Stimulated activated CD8-positive, alpha-beta memory T cell treated with anti-CD3 and anti-CD28 coated beads, Interleukin-7, amount 100 ng/mL, for 1 hour (primary cell): ENCODE measurements at places on chromosomes 5 and 9.

GRCh38 chr5:156414391-156414790 is 87.4 kb downstream of the SGCD start:
- DNase-seq = no peak

- DNase-seq = no peak
These were observed 12.9 kb downstream of the ZNF618 start for GRCh38 chr9:113888976-113889375.

DNA sequence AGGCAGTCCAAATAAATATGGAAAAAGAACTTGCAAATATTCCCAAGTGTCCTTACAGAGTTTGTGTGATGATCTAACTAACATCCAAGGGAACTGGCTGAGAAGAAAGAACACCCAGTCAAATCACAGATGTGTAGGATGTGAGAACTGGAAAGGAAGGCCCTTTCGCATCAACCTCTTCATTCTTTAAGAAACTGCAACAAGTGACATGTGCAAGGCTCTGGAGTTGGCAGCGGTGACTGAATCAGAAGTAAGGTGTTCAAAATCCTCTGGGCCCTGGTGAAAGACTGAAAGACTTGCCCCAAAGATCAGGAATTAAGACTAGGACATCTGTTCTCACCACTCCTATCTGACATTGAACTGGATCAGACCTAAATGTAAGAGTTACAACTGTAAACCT is 88.7 kb downstream of the RAPGEF1 start:
- no peak for DNase-seq

- DNase-seq = no peak
These were observed 198.8 kb downstream of the FRMD3 start for GRCh38 chr9:83339435-83339834.

- no peak for DNase-seq
These were observed 5.3 kb upstream of the DDX4 start for GRCh38 chr5:55732585-55732984.

DNA sequence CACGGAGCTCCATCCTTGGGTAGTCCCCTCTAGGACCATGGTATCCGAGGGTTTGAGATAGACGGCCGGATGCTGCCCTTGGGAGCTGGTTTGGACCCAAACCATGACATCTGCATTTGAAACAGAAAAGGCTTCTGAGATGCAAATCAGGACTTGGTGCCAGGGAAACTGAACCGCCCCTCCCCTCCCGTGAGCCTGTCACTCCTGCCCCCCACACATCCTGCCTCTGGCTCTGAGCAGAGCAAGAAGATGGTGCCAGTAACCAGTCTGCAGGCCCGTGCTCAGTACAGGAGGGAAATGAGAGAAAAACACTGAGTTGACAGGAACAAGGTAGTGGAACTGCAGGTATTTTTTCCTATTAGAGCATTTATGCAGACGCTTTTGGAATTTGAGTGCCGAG is 18.6 kb downstream of the ARPC5L start:
- no peak for DNase-seq

DNA sequence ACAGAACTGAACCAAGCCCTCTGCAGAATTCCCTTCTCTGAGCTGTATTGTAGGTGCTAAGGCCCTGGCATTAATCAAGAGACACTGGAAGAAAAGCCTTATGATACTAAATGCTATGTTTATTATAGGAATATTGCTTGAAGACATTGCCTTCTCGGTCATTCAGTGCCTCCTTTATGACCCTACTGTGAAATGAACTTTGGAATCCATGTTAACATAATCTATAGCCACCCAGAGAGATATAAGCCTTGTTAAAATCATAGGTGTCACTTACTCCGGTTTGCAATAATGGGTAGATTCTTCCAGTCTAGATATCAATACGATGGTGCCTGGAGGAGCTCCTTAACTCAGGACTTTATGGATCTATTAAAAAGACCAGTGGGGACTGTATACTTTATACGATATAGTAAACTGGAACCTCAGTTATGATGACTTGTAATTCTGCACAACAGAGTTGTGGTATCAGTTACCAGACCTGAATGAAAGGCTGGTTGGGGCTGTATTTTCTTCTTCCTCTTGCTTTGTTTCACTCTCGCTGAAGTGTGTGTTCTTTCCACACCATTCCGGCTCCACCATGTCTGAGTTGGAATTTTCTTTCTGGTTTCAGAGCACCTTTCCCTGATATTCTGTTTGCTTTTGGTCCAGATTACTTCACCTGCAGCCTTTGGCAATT is 154.5 kb downstream of the DROSHA start:
- no peak for DNase-seq

DNA sequence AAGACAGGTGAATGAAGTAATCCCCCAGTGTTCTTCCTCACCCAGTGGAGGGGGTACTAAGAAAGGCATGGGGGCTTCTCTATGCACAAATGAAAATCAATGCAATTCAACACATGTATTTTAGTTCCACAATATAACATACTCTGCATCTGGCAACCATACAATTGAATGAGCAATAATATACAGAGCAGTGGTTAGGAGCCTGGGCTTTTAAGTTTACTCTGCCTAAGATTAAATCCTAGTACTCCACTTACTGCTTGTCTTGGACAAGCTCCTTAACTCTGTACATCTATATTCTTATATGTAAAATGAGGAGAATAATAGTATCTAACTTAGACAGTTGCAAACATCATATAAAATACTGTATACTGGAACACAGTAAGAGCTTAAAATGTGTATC is 195.4 kb upstream of the TRIM32 start:
- no peak for DNase-seq

DNA sequence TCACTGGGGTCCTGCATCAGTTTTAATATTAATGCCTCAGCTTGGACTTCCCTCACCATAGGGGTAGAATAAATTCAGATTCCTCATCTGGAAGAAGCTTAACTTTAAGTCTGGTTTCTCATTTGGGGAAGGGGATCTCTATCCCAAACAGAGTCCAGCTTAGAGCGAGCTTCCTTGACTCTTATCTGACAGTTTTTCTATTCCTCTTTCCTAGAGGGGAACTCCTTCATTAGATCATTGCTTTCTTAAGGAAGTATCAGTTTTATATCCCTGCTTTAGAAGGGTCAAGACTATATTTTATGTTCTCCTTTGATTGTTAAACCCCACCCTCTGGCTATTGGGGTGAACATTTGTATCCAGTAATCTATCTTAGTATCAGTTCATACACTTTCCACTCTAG is 24.2 kb upstream of the CDC42SE2 start:
- no peak for DNase-seq

DNA sequence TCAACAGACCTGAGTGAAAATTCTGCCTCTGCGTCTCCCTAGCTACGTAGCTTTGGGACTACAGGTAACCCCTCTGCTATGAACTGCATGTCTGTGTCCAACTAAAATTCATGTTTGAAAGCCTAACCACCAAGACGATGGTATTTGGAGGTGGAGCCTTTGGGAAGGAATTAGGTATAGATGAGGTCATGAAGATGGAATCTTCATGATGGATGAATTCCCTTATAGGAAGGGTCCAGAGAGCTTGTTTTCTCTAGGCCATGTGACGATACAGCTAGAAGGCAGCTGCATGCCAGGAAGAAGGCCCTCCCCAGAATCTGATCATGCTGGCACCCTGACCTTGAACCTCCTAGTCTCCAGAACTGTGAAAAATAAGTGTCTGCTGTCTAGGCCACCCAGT is 296.4 kb downstream of the SLIT3 start:
- DNase-seq = no peak

DNA sequence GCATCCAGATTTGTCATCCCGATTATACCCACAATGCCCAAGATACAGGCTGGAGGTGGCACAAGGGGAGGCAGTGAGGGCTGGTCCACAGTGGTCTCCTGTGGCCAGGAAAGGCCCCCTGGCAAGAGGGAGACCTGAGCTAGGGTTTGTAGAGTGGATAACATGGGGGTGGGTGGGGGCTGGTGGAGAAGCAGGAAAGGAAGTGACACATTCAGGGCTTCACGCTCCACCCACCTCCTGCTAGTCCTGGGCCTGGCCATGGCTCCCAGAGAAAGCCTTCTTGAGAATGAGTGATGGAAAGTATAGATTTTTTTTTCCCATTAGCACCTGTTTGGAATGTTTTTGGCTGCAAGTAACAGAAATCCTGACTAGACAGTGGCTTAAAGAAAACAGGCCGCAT is 81.3 kb downstream of the ANKRD33B start:
- DNase-seq = no peak

- DNase-seq = no peak
These were observed 360.0 kb downstream of the BRINP1 start for GRCh38 chr9:119009249-119009648.

DNA sequence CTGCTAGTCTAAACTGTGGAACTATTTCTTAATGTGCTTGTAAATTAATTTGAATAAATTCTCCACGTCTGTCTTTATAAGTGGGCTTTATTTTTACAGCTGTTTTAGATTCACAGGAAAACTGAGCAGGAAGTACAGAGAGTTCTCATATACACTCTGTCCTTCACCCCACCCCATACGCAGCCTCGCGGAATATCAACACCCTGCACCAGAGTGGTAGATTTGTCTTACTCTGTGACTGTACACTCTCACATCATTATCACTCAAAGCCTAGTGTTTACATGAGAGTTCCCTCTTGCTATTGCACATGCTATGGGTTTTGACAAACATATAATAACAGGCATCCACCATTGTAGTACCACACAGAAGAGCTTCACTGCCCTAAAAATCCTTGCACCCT is 179.7 kb upstream of the DAB2 start:
- DNase-seq = no peak

- no peak for DNase-seq
These were observed 41.1 kb downstream of the NDUFS4 start for GRCh38 chr5:53601570-53601969.

- DNase-seq = no peak
These were observed 4.2 kb upstream of the UNC5A start for GRCh38 chr5:176806137-176806536.

DNA sequence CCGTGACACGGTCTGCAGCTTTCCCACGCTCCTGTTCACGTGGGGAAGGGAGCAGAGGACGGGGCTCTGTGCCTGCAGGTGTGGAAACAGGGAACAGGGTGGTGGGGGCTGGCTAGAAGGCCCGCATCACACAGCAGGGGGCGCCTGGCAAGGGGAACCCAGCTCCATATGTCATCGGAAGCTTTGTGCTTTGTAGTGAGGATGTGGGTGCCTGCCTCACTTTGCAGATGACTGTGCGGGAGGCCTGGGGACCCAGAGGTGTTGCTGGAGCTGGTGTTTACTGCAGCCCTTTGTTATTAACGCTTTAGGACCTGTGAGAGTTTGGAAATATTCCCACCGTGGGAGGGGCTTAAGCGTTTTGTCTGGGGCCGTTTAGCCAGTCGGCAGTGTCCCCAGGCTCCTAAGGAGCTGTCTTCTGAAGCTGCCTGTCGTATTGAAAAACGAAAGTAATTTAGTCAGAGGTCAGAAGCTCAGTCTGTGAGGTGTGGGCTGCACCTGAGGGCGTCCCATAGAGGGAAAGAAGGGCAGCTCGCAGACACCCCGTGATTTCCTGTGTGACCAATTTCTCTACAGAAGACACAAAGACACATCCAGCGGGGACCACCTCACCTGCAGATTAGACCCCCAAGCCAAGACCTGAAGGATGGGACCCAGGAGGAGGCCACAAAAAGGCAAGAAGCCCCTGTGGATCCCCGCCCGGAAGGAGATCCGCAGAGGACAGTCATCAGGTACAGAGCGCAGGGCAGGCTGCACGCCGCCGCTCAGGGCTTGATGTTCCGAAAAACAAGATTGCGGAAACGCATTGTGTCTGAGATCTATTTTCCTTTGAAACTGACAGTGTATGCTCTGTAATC is 9.1 kb downstream of the MAN1B1 start:
- peak; percentile 68 for DNase-seq

DNA sequence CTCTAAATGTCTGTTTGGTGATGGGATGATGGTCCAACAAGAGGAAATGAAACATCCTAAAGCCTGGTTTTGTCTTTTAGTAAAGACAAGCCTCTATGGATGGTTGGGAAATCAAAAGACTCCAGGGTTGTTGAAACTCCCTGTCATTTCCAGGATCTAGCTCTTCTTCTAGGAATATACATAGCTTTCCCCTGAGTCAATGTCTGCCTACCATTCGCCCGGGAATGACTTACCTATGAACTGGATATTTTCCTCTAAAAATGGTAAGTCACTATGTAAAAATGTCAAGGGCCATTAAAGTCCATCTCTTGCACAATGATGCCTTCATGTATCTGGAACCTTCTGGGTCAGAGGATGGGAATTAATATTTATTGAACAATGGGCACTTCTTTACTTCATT is 11.1 kb upstream of the KIF12 start:
- DNase-seq = no peak

DNA sequence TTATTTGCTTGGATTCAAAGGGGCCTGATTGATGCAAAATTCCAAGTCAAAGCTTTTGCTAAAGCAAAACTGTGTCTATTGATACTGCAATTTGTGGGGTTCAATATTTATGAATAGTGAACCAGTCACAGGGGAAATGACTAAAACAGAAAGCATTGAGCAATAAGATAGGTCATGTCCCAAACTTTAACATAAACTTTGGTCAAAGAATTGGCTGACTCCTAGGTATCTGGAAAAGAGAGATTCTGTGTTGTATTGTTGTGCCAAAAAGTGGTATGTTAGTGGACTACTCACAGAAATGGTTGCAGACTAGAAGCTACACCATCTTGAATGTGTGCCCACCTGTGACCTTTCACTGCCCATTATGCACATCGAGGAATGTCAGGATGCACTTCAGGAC is 585.5 kb upstream of the RGMB start:
- no peak for DNase-seq

DNA sequence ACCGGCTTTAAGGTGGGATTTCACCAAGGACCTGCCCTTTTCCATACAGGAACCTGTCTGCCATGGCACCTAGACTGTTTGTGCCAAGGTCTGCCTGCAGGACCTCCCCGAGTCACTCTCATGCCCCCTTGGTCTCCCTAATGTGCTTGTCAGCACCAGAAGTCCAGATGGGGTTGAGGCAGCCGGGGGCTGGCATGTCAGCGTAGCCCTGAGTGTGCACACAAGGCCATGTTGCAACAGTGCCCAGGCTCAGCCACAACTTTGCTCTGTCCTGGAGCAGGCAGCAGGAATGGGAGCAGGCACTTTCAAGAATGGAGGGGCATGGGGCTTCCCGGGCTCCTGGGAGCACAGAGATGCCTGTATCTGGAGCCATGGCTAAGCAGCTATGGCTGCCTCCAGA is 621.5 kb downstream of the CDH9 start:
- DNase-seq = no peak

GRCh38 chr9:133453651-133454050 is 6.1 kb upstream of the CACFD1 start:
- DNase-seq = no peak

DNA sequence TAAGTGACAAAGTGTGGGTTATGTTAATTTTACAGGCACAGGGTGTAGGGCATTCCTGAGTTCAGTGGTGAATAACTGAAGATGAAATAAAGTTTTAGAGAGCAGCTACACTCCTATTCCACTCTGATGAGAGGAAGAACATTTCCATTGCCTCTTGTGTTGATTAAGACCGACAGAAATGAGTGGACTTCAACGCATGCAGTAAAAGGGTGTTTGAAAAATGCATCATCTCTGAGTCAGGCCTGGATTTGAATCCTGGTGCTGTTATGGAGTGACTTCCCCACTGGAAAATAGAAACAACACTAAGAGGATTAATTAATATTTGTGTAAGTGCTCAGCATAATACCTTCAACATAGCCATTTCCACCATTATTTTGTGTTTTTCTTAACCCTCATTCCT is 86.3 kb downstream of the PRR16 start:
- DNase-seq = no peak
